ENCODE measurements at places on chromosomes 16 and 17. TPM values are rescaled to one million over a fixed set of nuclear protein-coding genes. Genes with fewer than 3 reads are reported as not detected.

RAB34 gene
- total RNA-seq: 89.9 TPM

DLX3 gene
- total RNA-seq: not detected

ATXN1L gene
- total RNA-seq: 10.5 TPM

OTOP2 gene
- not detected for total RNA-seq

Measured in SK-MEL-5 (cell line).